ENCODE measurements at places on chromosomes 7 and 10.

GRCh38 chr7:77979219-77979618 lies 180.6 kb downstream of the PHTF2 start:
- no peak for DNase-seq

GRCh38 chr7:101903515-101903868 lies 86.1 kb downstream of the CUX1 start:
- no peak for DNase-seq

DNA sequence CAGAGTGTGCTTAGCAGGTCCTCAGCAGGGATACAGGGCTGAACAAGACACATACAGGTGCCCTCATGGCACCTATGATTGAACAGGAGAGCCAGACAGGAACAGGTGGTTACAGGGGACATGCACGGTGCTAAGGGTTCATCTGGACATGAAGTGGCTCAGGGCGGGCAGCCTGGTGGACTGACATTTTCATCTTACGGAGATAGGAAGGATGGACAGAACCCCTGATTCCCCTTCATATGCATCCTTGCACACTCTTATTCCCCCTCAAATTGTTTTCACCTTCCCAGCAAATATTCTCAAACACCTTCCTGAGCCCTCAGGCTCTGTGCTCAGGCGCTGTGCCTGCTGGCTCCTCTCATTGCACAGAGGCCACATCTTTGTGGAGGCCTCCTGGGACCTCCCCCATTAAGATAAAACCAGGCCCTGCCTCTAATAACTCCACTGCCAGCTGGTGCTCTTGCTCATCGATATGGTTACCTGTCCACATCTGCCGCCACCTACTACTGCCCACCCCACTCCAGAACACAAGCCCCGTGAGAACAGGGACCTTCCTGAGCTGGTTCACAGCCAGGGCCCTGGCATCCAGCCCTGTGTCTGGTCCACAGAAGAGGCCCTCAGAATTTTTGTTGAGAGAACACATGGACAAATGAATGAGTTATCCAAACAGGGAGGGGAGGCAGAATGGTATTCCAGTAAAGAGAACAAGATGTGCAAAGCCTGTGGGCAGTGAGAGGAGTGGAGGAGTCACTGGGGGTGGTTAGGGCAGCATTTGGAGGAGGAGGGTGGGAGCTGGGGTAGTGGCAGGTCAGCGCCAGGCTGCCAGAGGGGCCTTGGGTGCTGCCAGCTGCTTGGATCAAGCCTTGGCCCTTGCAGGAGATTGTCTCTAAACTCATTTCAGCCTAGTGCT lies 68.9 kb upstream of the AQP1 start:
- DNase-seq, result no peak

GRCh38 chr7:148556892-148557291 lies 33.7 kb upstream of the C7orf33 start:
- no peak for DNase-seq

GRCh38 chr7:35355199-35355598 lies 101.3 kb upstream of the TBX20 start:
- no peak for DNase-seq

- DNase-seq, result no peak
These were observed 74.2 kb upstream of the LRRC4 start for GRCh38 chr7:128105228-128106022.

DNA sequence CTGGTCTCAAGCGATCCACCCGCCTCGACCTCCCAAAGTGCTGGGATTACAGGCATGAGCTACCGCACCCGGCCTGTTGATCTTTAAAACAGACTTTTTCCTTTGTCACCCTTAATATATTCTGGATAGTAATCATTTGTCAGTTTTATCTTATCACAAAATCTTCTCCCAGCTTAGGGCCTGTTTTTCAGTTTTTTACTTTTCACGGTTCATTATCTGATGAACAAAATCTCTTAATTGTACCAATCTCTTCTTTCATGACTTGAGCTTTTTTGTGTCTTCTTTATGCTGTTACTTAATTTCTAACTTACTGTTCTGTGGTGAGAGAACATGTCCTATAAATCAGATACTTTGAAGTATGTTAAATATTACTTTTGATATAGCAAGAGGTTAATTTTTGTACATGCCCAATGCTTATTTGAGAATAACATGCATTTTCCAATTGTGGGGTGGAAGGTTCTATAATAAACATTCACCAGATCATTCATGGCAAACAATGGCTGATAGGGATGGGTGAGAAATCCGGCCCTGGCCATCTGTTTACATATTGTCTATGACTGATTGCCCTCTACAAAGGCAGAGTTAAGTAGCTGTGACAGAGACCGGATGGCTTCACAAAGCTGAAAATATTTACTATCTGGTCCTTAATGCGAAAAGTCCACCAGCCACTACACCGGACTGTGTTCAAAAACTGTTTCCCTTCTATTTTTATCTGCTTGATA lies 5.3 kb downstream of the PAPOLB start:
- DNase-seq, result no peak

DNA sequence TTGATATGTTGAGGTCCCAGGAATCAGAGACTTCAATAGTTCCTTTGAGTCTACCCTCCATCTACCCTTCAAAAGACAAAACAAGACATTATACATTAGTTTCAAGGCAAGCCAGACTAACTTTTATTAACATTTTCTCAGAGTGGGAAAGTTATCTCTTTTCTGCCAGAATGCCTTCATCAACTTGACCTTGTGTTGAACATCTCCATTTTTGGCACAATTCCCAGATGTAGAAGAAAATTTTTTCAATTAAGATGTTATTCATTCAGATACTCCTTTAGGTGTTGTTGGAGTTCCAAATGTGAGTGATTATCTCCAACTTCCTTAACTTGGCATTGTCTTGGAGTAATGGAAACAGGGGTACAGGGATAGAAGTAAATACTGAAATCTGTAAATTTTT lies 59.1 kb downstream of the NRF1 start:
- DNase-seq, result no peak

- no peak for DNase-seq
These were observed 83.4 kb downstream of the MDFIC start for GRCh38 chr7:115005251-115005650.

GRCh38 chr7:142866361-142867096 lies 11.7 kb downstream of the EPHB6 start:
- no peak for DNase-seq

DNA sequence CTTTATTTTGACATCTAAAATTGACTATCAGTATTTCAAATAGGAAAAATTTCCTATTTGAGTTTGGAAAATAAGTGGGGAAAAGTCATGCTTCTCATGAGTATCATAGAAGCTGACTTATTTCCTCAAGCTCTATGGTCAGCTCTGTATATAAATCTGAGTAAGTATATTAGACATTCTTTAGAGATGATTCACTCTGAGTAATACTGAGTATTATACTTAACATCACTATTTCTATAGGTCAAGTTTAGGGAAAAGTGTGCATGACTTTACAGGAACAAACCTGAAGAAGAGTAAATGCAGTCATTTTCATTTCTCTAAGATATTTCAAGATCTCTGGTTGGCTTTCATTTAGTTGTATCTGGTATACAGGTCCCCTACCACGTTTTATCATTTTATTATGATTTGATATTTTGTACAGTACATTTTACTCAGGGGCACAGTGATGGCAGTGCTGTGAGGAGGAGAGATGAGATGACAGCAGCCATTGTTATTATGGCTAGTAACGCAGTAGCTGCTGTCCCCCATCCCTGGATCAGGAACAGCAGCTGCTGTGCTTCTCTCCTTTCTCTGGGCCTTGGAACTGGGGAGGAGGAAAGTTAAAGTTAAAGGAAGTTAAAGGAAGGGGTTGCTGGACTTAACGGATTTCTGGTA lies 15.2 kb downstream of the SND1 start:
- DNase-seq, result no peak

DNA sequence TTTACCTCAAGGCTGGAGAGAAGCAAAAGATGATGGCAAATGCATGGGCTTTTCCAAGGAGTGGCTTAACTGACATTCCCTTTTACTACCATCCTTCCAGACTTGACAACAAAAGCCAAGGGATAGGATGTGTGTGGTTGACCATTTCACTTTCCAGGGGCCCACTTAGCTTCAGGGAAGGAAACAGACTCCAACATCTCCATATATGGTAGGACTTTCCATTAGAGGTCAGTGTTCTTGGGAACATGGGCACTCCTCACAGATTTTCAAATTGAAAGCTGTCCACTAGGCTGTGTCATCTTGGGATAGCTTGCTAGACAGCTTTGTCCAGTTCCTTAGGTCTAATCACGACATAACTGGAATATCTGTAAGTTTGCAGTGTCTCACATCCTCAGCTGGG lies 118.1 kb upstream of the NAMPT start:
- DNase-seq, result no peak

DNA sequence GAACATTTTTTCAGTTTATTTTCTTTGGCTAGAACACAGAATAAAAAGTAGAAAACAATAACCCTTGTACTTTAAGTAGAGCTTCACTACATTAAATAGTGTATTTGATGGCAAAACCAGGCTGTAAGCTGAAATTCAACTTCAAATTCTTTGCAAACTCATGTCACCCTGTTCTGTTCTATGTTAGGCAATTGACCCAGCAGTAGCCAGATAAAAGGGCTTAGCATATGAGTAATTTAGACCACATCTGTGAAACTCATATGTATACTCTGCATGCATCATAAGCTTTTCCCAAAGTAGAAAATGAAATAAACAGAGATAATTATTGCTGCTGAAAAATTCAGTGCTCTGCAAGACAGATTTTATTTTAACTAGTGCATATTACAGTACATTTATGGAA lies 150.2 kb downstream of the GNAI1 start:
- no peak for DNase-seq

DNA sequence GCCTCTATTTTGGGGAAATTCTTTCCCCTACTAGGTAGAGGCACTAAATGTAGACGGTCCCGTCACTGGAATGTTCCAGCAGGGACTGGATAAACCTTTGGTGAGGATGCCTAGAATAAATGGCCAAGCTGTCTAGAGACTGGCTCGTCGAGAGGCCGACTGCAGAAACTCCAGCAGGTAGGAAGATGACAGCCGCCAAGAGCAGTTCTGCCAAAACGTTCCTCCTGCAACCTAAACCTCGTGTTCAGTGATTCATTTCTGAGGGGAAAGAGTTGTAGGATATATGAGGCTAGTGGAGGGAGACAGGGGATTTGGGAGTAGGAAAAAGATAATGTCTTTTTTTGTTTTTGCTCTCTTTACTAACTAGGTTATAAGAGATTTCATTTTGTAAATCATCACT lies 184.7 kb upstream of the GDF10 start:
- DNase-seq, result no peak

GRCh38 chr10:49103761-49104160 lies 11.6 kb downstream of the VSTM4 start:
- no peak for DNase-seq

- no peak for DNase-seq
These were observed 59.9 kb downstream of the MAP3K8 start for GRCh38 chr10:30493609-30494530.

DNA sequence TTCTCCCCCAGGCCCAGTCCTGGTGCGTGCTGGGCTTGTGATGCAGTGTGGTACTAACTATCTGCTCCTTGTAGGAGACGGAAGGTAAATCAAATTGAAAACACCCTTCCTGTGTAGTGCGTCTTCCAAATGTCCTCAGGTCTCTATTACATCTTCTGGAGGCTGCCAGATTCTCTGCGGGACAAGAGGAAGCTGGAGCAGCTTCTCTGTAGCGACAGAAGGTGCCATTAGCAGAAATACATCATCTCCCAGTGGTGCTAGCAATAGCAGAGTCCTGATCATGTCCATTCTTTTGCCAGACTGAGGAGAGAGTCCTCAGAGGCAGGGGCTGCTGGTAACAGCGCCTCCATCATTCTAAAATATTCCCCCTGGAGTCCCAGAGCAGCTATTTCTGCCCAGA lies 675.2 kb downstream of the LRMDA start:
- DNase-seq, result no peak

GRCh38 chr10:68599771-68600040 lies 39.6 kb downstream of the TET1 start:
- DNase-seq, result no peak

DNA sequence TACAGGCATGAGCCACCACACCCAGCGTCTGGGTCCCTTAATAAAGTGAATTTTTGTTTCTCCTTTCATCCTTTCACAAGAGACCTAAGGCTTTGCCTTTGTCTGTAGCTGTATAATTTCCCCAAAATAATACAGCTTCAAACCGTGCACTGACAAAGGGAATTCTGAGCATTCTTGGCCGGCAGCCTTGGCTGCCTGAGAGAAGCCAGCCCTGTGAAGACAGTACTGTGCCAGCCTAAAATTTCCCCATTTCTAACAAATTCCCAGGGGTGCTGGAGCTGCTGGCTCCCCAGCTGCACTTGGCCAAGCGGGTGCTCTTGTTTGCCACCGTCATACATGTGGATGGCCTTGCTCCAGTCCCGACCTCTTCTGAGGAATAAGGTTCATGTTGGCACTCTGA lies 106.2 kb downstream of the ZMYND11 start:
- no peak for DNase-seq

DNA sequence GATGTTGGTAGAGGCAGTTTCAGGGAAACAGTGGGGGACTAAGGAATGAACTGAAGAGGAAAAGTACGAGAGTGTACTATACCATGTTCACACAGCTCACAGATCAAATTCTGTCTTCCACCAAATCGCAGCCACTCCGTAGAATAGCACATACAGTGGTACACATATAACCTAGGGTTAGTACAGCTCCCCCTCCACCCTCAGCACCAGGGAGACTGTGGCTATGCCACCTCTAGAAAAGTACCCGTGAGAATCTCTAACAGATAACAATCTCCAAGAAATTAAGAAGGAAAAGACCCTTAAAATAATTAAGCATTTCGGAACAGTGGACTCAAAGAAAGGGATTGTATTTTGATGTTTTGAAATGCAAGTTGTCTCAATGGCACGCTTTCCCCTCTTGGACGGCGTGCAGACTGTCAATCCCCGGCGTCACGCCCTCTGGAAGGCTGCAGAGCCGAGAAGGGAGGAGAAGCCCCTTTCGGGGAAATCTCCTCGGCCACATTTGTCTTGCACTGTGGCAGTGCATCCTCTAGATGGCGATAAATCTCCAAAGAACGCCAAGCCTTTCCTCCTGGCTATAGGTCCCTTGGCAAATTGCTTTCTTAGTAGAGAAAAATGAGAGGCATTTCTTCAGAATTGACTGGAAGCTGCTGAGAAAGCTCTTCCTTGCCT lies 345.0 kb downstream of the REEP3 start:
- DNase-seq, result peak; percentile 19

GRCh38 chr10:9357471-9357870 lies 1303.0 kb downstream of the GATA3 start:
- no peak for DNase-seq

Measured in stimulated activated CD4-positive, alpha-beta T cell treated with anti-CD3 and anti-CD28 coated beads, Interleukin-4, amount 100 ng/mL, for 48 hours (primary cell).